ENCODE measurements at places on chromosomes 1 and 21.

GRCh38 chr1:67716800-67717199 lies 31.8 kb downstream of the GADD45A start:
- DNase-seq: no peak

DNA sequence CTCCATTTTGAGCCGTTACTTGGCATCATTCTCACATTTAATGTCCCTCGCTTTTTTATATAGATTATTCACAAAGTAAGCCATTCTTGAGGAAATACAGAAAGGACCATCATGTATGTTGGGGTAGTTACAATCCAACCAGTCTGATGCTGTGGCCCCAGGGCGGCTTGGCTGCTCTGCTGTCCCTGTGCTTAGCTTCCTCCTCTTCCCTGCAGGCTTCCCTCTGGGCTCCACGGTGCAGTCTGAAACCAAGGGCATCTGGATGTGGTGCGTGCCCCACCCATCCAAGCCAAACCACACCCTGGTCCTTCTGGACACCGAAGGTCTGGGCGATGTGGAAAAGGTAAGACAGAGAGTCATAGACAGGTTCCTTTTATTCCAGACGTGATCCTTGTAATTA lies 5.5 kb downstream of the GBP6 start:
- DNase-seq: no peak

GRCh38 chr1:38005195-38006007 lies at the start of gene FHL3:
Gene FHL3 (minus strand): TSS chr1:38005514. CDS start chr1:37999412, 6,102 bp downstream.
- DNase-seq: peak; percentile 90

DNA sequence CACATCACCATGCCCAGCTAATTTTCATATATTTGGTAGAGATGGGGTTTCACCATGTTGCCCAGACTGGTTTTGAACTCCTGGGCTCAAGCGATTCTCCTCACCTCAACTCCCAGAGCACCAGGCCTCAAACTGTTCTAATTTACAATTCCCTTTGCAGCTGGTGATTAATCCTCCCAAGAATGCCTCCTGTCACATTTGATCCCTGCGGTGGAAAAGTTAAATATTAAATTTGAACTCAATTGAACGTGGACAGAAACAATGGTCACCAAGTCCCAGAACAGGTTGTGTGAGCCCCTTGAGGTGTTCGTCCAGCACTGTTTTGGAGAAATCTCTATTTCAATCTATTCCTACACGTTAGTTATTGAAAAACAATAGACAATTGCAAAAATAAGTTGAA lies 2.0 kb upstream of the ANKRD35 start:
- no peak for DNase-seq

DNA sequence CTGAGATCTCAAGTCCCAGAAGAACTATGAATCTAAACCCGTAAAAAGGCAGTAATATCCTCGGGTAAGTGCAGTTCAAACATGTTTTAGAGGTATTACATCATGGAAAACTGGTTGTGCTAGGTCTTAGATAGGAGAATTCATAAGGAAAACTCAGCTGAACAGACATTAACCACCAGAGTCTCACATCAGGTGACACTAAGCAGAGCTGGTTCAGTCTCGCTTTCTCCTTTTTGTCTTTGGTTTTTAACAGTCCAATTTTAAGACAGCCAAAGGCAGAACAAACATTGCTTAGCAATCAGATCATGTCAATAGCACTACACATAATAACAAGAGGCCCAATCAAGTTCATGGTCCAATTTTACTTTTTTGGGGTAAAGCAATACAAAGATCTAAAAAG lies 63.1 kb upstream of the MUTYH start:
- DNase-seq: no peak

Measured in SK-N-SH (cell line).